ENCODE measurements at places on chromosomes 1 and 21.

DNA sequence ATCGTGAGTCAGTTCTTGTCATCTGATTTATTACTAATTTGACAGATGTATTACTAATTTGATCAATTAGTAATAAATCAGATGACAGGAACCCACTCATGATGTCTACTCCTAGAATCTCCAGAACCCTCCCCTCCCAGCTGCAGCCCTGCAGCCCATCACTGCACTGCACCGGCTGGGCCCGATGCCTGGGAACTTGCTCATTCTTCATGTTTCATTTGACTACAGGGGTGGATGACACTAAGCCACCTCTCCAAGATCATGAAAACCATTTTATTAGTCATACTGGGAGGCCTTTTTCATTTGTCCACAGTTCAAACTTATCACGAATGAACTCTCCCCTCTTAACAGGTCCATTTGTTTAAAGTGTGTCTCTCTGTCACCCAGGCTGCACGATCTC lies 41.0 kb downstream of the KCNH1 start:
- no peak for DNase-seq

DNA sequence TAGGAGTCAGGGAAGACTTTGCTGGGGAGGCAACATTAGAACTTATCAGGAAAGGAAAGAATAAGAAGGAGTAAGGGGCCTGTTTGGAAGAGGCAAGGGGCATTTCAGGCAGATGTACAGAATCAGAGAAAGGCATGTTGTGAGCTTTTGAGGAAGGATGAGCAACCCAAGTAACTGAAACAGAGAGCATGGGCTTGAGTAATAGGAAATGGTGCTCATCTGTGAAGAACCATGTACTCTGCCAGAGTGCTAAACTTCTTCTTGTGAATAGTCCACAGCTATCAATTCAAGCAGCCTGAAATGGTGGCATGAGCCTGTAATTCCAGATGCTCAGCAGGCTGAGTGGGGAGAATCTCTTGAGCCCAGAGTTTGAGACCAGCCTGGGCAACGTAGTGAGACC lies 19.2 kb upstream of the PIGK start:
- no peak for DNase-seq

DNA sequence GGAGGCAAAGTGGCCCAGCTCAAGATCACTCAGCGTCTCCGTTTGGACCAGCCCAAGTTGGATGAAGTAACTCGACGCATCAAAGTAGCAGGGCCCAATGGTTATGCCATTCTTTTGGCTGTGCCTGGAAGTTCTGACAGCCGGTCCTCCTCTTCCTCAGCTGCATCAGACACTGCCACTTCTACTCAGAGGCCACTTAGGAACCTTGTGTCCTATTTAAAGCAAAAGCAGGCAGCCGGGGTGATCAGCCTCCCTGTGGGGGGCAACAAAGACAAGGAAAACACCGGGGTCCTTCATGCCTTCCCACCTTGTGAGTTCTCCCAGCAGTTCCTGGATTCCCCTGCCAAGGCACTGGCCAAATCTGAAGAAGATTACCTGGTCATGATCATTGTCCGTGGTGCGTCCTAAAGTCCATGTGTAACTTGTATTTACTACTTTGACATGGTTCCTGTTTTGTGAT lies 2.7 kb downstream of the RBM15 start:
- no peak for DNase-seq

GRCh38 chr1:157971769-157972168 lies 21.7 kb upstream of the KIRREL1 start:
- DNase-seq, result no peak

DNA sequence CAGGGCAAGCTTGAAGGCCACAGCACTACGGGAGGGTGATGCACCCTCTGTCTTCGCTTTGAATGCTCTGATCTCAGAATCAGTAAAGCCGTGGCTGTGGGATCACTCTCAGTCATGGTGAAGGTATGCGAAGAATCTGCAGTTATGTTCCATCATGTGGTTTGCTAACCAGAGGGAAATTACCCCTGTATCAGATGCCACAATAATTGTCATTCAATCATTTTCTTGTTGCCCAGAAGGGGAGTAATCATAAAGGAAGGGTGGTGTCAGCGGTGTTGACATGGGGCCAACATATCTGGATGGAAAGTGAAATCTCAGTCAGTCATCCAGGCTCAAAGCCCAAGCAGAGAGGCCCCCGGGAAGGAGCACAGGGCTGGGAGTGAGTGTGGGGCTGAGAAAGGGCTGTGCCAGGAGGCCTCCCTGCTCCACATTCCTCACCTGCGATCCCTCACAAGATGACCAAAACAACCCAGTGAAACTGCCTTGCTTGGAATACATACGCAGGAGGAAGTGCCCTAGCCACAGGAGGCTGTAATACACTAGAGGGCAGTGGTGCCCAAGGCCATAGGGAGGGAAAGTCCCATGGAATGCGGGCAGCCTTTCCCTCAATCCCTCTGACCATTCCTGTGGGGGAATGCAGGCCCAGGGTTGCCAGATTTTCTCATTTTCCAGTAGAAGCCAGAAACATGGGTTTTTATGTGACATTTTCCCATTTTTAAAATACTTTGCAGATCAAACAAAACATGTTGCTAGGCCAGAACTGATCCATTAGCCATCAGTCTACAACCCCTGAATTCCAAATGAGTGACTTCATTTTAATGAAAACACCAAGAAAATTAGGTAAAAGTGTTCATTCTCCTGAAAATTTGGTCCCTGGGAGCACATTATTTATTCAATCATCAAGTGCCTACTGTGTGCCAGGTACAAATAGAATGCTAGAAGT lies 95.7 kb upstream of the VANGL1 start:
- DNase-seq, result no peak

- DNase-seq, result no peak
These were observed 224.8 kb upstream of the KCNK2 start for GRCh38 chr1:214857716-214858115.

DNA sequence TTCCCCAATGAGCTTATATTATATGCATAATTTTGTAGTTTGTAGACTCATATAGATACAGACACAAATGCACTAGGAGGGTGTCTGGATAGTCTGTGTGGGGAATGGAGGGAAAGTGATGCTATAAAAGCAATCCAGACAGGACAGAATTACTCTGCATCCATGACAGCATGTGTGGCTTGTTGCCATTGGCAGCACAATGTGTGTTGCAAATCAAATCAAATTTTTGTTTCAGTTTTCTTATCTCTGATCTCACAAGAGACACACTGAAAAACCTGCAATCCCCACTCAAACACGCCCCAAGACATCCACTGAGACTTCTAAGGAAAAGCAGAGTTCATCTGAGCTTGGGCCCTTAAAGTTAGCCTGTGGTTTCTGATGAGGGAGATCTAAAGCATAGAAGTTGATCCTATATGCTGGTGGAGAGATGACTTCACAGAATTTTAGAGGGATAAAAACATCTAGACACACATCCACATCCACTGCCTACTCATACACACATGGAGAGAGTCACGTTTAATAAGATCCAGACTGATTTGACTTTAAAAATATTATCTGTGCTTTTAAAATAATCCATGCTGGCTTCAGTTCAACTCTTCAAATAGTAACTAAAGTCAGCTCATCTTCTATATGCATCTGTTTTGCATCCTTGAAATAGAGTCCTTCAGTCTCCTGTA lies 313.0 kb upstream of the PLXNA2 start:
- DNase-seq, result no peak

GRCh38 chr1:221908573-221908972 lies 166.7 kb upstream of the DUSP10 start:
- peak; percentile 90 for DNase-seq

DNA sequence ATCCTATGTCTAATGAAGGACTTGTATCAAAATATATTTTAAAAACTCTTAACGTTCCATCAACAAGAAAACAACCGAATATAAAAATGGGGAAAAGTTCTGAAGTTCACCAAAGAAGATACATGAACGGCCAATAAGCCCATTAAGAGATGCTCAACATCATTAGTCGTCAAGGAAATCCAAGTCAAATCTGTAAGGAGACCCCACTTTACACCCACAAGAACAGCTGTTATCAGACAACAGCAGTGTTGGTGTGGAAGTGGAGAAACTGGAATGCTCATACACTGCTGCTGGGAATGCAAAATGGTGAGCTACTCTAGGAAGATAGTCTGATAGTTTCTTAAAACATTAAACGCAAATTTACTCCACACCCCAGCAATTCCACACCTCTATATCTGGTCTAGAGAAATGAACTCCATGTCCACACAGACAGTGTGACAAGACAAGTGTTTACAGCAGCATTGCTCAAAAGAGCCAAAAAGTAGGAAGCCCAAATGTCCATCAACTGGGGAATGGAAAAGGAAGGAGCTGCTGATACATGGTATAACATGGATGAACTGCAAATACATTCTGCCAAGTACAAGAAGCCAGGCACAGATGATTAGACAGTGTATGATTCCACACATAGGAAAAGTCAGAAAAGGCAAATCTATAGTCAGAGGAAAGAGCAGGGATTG lies 18.5 kb downstream of the UBE2G2 start:
- DNase-seq, result no peak

DNA sequence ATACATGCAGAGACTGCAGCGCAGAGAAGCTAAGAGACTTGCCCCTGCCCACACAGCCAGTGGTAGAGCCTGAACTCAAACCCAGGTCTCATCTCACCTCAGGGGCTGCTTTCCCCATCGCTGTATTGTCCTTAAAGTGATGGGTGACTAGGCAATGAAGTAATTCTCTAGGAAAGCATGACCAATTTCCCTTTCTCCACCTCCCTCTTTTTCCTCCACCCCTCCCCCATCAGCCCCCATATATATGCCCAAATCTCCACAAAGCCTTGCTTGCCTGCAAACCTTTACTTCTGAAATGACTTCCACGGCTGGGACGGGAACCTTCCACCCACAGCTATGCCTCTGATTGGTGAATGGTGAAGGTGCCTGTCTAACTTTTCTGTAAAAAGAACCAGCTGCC lies at the start of gene IL24:
Gene IL24, plus strand, starts transcription at position 269 of the 400 bp plus-strand sequence. CDS start 390 bp downstream, outside the sequence.
- DNase-seq, result no peak

GRCh38 chr21:21163904-21164303 lies 165.7 kb downstream of the NCAM2 start:
- DNase-seq, result no peak
